ENCODE measurements at places on chromosomes 6 and 20.

- no peak for DNase-seq
Observed at GRCh38 chr6:111154981-111155380, 67.7 kb downstream of the SLC16A10 start.

DNA sequence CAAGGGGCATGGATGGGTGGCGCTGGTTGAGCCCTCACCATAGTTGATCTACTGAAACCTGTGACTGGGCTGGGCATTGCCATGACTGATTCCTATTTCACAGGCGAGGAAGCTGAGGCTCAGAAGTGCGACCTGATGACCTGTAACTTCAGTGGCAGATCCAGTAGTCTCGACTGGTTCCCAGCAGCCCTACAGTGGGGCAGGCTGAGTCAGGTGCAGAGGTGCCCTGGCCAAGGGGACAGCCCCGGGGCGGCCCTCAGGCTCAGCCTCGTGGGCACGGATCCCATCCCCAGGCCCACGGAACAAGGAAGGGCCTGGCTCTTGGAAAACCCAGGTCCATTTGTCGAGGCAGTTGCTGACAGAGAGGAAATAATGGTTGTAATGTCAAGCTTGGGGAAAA is 283.0 kb downstream of the CDH4 start:
- DNase-seq, result no peak

GRCh38 chr6:130129762-130130246 is 92.9 kb downstream of the SAMD3 start:
- no peak for DNase-seq

DNA sequence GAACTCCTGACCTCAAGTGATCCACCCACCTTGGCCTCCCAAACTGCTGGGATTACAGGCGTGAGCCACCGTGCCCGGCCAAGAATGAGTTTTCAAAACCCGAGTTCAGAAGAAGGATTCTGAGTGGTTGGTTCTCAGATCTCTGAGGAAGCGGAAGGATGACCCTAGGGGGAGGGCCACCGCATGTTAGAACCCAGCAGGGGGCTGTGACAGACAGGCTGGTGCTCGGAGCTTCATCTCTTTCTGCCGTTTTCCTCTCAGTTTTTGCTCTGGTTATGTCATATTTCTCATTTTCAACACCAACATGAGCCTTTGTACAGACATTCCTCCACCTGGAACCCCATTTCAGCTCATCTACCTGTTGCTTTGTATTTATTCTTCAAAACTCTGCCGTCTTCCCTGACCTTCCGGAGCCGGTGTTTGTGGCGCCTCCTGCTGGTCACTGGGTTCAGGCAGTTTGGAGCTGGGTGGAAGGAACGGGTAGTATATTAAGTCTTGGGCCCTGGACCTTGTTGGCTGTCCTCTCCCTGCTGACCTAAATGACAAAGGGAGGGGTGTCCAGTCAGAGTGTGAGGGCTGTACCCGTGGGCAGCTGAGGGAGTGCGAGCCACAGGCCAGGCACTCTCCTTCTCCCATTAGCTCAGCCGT is at the start of gene DEFB123:
TSS of gene DEFB123 (plus strand) at position 621 of the 648 bp plus-strand sequence. CDS start 67 bp downstream, outside the sequence.
- no peak for DNase-seq

All from CD8-positive, alpha-beta T cell (primary cell).